Naive thymus-derived CD4-positive, alpha-beta T cell (primary cell): ENCODE measurements at places on chromosomes 7 and 10.

DNA sequence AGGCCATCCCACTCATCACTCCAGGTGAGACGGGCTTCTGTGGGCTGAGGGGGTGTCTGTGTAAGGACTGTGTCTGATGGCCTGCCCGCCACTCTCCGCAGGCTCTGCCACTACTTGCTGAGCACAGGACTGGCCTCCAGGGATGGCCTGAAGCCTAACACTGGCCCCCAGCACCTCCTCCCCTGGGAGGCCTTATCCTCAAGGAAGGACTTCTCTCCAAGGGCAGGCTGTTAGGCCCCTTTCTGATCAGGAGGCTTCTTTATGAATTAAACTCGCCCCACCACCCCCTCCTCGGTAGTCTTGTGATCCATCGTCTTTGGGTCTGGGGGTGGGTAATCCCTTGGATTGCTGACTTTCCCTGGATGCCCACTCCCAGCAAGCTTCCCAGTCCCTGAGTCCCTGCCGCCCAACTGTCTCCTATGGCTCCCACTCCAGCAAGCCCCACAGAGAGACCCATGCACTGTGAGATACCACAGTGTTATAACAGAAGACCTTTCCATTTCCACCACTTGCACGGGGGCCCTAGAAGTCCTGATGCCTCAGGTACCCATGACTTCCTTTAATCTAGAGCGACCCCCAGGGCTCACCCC lies 4.7 kb downstream of the FXYD4 start:
- no peak for DNase-seq

DNA sequence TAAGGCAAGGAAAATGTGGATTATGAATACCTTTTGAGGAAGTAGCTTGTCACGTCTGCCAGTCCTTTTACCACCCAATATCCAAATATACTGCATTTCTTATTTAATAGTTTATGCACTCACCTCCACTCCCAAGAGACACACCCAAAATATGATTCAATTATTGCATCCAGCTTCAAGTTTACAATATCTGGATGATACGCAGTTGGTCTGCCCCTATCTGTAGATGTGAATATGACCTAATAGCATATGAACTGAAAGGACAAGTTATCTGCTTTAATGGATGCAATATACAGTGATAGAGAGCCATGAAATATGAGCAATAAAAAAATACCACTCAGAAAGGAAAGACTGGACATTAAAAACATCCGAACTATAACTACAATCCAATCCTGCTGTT lies 159.4 kb upstream of the MAGI2 start:
- DNase-seq, result no peak

DNA sequence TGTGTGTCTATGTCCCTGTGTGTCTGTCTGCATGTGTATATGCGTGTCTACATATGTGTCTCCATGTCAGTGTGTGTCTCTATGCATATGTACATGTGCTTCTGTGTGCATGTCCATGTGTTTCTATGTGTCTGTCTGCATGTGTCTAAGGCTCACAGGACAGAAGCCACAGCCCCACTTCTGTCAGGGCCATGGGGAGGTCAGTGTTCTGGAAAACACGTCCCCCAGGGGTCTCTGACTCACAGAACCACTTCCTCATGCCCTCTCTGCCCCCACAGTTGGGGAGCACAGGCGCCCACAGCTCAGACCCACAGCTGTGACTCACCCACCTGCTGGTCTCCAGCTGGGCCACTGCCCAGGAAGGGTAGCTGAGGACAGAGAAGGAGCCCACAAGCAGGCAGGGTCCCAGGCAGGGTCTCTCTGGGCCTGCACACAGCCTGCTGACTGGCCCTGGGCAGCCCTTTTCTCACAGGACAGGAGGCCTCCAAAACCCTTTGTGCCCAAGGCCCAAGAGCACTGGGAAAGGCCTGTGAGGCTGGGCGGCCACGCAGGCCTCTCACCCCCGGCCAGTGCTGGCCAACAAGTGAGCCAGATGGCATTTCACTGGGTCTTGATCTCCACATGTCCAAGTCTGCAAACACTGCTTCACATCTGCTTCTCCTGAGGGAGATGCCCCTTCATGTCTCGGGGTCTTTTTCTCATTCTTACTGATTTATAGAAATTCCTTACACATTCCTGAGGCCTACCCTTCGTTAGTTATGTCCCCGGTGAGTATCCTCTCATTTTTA lies 102.9 kb upstream of the FAM20C start:
- no peak for DNase-seq

DNA sequence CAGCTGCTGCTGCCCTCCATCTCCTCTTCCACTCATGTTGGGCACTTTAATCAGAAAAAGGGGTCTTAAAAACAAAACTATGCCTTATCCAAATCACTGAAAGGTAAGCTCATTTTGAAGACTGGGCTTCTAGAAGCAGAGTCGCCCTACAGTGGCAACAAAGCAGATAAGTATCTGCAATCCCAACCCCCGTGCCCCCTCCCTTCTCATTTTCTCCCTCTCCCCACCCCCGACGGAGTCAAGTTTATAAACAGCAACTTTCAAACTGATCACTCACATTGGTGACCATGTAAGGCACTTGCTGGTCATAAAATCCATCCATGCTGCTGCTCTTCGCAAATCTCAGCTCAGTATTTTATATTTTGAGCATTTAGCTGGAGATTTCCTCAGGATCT lies 738 bp downstream of the ETV1 start:
- no peak for DNase-seq

- DNase-seq, result no peak
Observed at GRCh38 chr10:121818599-121818998, 109.2 kb downstream of the ATE1 start.

DNA sequence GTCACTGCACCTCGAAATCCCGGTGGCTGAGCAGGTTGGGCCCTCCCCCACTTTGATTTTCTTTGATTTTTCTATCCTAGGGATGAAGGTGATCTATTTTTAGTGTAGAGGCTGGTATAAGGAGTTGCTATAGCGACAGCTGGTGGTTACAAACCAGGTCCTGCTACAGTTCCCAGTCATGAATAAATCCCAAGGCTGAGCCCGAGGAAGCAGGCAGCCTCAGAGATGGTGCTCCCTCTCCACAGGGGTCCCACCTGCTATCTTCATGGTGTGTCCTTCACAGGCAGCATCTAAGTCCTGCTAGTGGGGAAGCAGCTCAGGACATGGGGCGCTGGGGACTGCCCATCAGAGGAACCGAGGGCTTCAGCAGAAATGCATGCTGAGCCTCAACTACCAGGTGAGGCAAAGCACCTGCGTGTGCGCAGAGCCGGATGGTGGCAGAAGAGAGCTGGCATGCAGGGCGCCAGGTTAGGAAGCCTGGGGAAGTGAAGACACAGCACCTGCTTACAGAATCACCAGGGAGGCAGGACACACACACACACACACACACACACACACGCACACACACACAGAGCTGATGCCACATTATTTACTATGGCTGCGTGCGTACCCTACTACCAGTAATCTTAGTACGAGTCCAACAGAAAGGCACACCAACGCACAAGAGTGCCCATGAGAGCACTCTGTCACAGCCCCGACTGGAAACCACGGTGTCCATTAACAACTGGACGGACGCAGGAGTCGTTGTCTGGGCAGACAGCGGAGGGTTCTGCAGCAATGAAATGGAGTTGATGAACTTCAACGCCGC lies 150.9 kb downstream of the PRKAG2 start:
- DNase-seq, result no peak

GRCh38 chr10:12484941-12485805 lies 135.8 kb downstream of the CAMK1D start:
- peak; percentile 34 for DNase-seq

DNA sequence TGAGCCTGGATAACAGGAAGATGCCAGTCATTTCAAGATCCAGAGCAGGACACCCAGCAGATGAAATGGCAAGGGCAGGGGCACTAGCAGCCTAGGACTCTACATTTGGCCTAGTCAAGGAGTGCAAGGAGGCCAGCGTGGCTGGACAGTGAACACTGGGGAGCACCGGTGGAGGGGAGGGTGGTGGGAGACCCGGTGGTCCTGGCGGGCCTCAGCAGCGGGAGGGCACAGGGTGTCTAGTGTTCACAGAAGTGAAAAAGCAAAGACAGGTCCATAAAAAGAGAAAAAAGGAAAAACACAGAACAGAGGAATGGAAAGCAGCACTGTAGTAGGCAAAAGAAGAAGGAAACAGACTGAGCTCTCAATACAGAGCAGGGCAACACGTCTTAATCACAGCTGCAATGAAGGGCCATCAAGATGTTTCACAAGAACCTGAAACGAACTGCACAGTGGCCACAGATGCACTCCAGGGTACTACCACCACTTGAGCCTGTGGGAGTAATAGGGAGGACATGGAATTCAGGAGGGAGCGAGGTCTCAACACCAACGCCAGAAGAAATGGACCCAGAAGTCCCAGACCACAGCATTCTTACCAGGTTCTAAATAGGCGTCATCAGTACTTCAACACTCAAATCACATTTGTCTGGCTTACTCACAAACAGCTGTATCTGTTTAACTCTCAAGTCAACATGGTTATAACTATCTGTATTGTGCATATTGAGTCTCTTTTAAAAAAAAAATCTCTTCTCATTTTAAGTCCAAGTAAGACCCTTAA lies 573.7 kb downstream of the PARD3 start:
- no peak for DNase-seq

- DNase-seq, result no peak
Observed at GRCh38 chr10:49144058-49144720, 10.4 kb upstream of the FAM170B start.

DNA sequence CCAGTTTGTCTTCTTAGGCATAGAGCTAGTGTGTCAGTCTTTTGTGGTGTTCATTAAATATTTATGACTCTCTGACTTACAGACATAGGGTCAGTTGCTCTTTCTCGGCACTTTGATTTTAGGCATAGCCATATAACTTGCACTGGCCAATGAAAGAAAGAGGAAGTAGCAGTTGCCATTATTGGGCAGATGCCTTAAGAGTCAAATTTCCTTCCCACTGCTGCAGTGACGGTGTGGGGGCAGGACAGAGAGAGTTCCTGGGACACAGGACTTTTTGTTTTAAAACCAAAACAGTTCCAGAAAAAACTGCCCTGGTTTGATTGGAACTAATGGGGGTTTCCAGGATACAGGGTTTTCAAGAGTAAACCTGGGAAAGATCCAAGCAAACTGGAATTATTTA lies 60.2 kb upstream of the PHF14 start:
- no peak for DNase-seq

DNA sequence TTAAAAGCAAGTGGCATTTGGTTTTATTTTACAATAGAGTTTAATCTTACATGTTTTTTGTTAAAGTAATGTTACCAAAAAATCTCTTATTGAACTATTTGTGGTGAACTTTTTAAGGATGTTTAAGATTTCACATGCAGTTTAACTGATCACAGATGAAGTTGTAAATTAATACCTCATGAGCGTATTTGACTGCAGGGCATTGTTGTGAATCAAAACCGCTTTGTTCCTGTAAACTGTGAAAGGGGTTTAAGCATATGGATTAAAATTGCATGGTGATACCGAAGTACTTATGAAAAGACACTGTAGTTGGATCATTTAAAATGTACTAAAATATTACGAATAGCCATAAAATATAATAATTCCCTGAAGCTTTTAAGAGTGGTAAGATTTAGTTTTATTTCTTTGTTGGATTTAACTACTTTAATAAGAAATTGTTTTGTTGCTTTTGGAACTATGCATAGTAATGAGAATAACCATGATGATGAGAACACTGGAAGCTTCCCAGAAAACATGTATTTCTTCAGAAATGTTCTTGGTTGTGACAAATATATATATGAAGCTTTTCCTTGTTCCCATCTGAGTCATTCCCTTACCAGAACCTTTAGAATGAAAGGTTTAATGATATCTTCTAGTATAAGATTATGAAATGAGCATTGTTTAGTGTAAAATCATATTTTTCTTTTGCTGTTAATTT lies 131.3 kb downstream of the ADK start:
- DNase-seq, result no peak

DNA sequence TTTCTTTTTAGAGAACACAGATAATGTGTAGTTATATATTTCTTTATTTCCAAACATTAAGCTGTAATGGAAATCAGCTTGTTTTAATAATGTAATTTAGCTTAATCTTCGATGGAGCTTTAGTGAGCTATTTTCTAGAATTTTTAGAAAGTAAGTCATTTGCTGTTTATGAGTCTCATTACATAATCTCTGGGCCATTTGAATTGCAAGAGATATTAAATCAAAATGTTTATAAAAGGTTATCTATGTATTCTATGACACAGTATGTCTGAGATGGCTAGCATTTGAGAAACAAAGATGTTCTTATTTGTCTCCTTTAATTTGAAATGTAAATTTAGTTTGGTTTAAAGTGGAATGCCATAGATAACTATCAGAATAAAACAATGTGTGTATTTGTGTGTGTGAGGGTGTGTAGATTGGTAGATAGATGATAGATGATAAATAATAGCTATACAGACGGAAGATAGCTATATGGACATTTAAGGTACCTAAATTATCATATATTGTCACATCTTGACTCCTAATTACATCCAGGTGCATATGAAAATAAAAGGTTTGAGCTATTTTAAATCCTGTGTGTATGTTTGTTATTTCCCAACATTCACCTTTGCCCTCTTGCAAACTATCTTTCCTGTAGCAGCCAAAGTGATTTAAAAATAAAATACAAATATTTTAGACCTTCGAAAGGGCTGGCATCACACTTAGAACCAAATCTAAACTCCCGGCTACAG lies 478.0 kb upstream of the KLF6 start:
- no peak for DNase-seq

- no peak for DNase-seq
Observed at GRCh38 chr10:60042914-60043313, 136.6 kb upstream of the CCDC6 start.

DNA sequence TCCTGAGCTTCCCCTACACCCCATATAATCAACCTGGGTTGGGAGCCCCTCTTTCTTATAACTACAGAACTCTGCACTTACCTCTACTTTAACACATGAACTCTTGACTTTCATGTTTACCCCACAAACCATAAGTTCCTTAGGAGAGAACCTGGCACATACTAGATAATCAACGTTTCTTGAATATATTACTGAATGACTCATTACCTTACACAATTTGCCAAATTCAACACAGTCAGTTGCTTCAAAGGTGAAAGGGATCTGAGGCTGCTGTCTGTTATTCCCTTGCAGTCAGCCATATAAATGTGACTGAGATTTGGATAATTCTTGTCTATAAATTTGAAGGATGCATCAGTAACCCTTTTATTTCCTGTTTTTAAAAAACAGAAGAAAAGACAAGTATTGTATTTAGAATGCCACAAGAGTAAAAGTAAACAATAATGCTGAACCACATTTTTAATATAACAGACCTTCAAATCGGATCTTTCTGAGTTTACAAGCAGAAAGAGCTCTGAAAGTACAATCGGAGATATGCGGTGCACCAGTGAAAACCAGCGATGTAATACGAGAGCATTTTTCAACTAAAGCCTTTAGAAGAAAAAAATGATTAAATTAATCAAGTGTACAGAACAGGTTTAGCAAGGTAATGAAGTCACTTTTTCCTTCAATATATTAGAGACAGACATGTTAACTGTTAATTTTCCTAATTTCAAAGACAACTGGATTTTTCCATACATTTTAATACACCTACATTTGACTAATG lies 29.5 kb upstream of the LRRC17 start:
- DNase-seq, result no peak
